ENCODE measurements at places on chromosomes 16 and 17.

DNA sequence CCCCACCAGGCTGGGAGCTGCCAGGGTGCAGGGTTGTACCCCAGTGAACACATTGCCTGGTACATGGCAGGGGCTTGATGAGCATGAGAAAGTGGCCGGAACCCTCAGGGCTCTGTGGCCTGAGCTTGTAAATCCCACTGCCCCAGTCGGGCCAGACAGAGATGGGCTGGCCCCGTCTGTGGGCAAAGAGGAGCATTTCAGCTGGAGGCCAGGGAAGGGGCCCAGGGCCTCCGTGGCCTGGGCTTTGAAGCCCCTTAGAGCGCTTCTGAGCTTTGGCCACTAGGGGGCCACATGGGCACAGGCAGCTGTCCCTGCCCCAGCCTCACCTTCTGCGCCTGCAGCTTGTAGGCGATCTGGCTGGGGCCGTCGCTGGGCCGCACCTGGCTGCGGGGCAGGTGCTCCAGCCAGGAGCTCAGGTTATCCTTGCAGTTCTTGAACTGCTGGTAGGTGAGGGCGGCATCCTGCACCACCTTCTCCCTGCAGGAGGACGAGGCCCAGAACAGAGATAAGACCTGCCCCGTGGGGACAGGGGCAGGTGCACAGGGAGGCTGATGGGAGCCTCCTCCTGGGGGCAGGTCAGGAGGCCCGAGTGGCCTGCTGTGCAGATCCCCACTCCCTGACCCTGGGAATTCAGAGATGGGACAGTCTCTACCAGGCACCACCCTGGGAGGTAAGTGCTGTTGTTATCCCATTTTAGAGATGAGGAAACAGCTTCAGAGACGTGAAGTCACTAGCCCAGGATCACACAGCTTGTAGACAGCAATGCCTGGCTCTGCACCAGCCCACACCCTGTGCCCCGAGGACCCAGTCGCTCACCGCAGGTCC, 12.8 kb downstream of the EVPL start:
- peak; percentile 52 for DNase-seq

DNA sequence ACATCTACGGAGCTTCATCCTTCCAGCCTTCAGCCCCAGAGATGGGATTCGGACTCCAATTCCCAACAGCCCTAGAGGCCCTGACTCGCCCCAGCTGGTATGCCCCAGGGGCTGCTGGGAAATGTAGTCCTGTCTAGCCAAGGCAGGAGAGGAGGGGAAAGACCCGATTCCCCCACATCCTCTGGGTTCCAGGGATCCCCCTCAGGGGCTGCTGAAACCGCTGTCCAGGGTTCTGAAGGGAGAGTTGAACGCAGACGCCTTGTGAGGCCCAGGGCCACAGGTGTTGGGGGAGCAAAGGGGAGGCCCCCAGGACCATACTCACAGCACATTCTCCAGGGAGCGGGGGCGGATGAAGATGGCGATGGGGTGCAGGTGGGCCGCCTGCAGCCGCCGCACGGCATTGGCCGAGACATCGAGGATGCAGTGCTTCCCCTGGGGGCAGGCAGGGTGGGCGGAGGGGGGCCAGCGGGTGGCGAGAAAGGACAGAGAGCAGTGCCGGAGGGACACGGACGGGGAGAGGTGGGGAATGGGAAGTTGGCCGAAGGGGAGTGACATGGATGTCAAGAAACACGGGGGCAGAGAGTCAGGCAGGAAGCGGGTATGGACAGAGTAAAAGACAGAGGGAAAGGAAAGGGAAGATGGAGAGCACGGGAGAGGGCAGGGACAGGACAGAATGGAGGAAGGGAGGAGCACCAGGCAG, 12.6 kb upstream of the ASGR1 start:
- no peak for DNase-seq

DNA sequence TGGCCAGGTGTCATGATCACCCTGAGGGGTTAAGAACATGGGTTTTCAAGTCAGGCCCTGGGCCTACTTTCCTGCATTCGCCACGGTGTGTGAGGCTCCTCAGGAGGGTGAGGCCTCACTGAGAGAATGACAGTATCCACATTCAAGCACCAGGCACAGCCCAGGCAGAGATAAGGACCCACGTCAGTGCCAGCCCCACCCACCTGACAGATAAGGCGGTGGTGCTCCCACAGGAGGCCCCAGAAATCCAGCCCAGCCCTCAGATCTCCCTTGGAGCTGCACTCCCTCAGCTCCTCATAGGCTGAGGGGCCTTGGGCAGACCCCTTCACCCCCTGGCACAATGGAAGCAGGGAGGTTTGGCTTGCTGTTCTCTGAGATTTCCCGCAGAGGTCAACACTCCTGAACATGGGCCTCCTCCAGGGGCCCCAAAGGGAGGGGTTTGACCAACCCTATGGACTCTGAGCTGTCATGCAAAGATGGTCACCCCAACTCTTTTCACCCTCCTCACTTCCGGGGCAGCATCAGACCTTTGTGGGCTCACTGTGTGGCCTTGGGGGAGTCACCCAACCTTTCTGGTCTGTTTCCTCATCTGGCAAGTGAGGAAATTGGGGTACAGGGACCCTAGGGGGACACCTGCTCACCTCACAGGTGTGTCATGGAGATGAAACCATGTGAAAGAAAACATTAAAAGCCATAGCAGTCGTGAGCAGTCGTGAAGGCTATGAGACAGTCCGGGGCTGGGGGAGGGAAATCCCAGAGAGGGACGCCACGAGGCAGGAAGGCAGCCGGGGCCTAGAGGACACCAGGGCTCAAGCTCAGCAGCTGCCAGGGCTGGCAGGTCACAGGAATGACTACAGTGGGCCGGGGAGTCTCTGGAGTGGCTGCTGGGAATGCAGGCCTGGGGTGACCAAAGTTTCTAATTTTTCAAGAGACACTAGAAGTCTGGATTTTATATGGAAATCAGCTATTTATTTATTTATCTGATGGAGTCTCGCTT, 15.4 kb downstream of the PLLP start:
- no peak for DNase-seq

DNA sequence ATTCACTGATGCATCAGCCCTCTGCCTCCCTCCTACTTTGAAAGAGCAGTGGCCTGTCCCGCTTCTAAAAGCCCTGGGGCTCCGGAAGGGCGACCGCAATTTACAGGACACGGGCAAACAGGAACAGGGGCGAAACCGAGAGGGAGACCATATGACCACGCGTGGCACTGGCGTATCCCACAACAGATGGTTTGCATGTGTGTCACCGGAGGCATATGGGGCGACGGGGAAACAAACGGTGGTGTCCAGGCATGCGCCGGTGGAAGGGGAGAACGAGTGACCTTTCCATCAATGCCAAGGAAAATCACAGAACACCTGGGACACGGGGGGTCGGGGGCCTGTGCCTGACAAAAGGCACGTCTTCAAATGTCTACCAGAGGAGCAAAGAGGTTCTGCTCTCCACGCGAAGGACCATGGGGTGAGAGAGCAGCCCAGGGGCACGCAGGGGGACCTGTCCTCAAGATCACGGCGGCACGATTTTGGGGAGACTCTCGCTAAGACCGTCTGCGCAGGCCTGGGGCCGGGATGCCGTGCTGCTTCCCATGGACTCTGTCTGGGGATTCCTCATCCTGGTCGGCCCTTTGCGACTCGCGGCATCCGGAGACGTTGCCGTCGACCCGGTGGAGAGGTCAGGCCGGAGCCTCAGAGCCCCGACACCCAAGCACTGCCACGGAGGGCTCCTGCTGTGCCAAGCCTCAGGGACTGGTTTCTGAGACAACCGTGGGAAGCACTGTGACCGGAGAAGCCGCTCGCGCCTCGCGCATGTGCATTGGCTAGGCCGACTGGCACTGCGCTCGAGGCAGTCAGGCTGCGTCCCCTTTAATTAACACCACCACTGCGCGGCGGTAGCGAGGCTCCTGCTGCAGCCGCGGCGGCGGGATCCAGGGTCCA, 12.8 kb upstream of the KCNJ18 start:
- no peak for DNase-seq

GRCh38 chr17:4551141-4551540, 4.0 kb downstream of the MYBBP1A start:
- DNase-seq = no peak

DNA sequence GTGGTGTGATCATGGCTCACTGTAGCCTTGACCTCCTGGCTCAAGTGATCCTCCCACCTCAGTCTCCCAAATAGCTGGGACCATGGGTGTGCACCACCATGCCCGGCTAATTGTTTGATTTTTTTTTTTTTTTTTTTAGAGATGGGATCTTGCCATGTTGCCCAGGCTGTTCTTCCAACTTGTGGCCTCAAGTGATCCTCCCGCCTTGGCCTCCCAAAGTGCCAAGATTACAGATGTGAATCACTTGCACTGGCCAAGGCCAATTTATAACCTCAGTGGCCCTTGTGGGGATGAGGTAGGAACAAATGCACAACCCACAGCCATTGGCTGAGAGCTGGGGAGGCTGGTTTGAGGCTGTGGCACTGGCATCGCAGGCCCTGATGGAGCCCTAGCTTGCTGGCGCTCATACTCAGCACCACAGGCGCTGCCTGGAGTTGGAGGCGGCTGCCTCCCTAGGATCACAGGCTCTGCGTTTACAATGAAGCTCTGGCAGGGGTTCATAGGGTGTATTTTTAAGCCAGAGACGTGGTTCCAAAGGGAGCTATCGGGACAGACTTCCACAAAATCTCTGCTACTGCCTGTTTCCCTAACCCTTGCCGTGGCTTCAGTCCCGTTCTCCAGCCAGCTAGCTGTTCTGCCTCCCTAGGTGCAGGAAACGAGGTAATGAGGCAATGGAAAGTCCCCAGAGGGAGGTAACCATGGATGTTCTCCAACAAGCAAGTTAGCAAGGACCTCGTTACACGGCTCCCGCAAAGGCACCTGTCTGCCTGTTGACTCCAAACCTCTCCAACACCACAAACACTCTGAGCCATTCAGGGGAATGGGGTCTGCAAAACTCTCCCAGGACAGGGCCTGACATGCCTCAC, 2.9 kb downstream of the ABCA3 start:
- DNase-seq = no peak

DNA sequence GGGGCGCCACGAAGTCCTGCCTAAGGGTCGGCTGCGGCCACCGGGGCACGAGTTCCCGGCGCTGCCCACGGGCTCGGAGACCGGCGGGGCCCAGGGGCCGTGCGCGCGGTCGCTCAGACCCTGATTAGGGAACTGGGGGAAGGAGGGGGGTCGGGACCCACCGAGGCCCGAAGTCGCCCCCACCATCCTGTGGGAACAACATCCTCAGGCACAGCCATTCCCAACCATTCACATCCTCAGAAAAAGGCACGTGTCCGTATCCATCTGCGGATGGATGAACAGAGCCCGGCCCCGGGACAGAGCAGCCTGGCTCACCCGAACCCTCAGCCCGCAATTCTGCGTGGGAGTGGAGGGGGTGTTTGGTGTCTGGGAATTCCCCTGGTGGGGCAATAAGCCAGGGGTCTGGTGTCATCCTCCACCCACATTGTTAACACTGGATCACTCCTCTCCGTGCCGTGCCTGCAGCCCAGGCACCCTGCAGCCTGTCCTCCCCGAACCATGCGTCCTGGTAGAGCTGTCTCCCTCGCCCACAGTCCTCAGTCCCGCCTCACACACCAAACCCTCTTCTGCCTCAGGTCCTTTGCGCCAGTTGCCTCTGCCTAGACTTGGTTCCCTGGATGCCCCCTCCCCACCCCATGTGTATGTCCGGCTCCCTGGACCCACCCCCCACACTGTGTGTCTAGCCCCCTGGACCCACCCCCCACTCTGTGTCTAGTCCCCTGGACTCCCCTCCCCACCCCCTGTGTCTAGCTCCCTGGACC, 789 bp upstream of the CCDC57 start:
- peak; percentile 82 for DNase-seq

- DNase-seq = no peak
Measured at GRCh38 chr17:7001318-7001961, 5.6 kb downstream of the ALOX12 start.

DNA sequence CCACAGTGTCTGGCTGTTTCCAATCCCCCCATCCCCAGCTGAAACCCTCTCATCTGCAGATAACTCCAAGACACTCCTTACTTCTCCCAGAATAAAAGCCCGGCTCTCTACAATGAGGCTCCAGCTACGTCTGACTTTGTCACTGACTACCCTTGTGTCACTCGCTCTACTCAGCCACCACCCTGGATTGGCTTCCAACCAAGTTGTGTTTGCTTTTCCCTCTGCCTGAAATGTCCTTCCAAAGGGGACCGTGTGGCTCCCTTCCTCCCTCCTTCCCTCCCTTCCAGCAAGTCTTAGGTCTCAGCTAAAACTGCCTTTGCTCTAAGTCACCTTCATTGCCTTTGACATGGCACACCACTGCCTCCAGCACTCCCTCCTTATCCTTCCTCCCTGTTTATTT, 42.8 kb downstream of the CDH1 start:
- DNase-seq = no peak

GRCh38 chr16:85153656-85154091, 41.4 kb upstream of the CIBAR2 start:
- DNase-seq = no peak

- DNase-seq = no peak
Measured at GRCh38 chr16:89378947-89379771, 111.2 kb downstream of the ANKRD11 start.

- no peak for DNase-seq
Measured at GRCh38 chr16:88804552-88805339, 1.2 kb downstream of the CDT1 start.

GRCh38 chr17:57269598-57270255, 13.4 kb downstream of the MSI2 start:
- DNase-seq = no peak

DNA sequence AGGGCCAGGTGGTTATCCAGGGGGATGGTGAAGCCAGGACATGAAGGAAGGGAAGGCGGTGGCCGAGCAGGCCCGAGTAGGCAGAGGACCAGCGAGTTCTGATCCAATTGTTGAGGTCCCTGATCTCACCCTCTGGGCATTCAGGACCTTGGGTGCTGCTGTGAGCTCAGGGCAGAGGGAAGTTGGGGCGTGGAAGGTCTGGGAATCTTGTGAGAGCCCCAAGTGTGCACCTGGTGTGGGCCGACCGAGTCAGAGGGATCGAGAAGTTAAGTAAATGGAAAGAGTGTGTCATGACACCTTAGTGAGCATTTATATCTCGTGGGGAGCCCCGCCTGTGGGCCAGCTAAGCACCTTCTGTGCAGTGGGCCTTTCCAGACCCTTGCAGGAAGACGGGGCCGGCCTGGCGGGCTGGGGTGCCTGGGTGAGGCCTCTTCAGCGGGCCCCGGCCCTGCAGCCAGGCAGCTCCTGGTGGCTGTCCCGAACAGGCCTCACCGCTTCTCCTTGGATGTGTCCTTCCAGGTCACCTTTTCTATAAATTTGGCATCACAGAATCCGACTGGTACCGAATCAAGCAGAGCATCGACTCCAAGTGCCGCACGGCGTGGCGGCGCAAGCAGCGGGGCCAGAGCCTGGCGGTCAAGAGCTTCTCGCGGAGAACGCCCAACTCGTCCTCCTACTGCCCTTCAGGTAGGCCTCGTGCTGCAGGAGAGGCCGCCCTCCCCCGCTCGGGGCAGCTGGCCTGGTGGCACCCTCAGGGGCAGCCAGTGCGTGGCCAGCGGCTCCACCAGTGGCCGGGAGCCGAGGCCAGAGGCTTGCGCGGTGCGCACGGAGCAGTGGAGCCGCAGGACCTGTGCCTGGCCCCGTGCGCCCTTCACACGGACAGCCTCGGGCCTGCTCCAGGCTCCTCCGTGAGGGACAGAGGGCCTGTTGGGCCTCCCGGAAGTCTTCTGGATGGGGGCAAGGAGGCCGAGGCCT, 76.0 kb downstream of the BANP start:
- DNase-seq = no peak

Data from stimulated activated CD8-positive, alpha-beta memory T cell treated with anti-CD3 and anti-CD28 coated beads, Interleukin-4, amount 100 ng/mL, for 4 hours (primary cell).